ENCODE measurements at places on chromosomes 7 and 10.

DNA sequence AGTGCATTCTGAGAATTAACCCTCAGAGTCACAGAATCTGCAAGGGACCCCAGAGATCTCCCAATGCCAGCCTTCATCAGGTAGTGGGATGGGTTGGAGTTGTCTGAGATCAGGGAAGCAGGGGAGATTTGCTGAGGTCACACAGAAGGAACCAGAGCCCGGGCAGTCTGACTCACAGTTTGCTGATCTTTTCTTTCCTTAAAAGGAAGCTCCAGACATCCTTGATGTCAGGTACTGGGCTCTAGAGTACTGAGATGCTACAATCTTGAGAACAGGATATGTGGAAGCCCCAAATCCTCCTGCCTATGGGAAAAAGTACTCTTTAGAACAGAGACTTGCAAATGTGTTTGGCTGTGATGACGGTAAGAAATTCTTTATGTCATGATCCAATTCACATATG lies 706 bp downstream of the TBATA start:
- DNase-seq: no peak

DNA sequence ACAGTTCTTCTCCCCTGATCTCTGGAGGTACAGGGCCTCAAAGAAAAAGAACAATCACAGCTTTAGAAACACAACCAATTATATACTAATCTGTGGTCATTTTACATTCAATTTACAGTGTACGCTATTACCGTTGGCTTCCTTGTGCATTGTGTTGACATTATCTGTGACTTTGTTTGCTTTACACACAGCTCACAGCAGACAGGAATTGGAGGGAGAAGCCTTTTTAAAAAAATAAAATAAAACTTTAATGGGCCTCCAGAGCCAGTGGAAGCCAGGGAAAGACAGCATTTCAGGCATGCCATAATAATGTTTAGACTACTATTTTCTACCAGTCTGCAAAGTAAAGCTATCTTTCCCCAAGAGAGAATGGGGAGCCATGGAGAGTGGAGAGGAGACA lies 179.0 kb upstream of the ADO start:
- no peak for DNase-seq

GRCh38 chr10:125599194-125599593 lies 83.8 kb downstream of the TEX36 start:
- DNase-seq: no peak

DNA sequence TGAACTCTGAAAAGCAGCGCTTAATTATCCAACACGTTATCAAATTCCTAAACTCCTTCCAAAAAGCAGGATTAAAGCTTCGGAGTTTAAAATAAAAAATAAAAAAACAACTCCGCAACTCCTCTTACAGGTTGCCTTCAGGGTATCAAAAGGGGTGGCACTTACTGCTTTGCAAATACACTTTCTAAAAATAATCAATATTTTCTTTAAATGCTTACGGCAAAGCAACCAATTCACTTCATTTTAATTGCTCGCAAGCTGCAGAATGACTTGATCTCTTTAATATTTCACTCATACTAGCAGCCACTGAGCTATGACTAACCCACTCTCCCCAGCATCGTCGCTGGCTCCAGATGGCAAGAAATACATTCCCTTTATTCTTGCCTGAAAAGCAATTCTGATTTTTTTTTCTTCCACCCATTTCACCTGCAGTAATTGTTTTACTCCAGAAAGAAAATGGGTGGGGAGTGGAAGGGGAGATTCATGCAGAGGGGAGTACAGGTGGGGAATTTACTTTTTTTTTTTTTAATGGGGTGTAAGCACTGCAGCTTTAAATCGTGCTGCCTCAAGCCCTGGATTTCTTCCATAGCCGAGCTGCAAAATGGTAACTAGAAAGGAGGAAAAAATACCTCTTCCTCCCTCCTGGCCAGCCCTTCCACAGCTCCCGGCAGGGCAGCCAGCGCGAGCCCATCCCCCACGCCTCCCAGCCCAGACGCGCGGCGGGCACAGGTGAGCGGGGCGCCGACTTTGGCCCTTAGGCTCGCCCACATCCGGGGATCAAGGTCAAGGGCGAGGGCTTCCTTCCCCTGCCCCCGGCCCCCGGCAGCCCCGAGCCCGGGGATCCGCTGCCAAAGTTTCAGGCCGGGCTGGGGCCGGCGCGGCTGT lies 54.2 kb upstream of the FHIP2A start:
- DNase-seq: peak; percentile 76

DNA sequence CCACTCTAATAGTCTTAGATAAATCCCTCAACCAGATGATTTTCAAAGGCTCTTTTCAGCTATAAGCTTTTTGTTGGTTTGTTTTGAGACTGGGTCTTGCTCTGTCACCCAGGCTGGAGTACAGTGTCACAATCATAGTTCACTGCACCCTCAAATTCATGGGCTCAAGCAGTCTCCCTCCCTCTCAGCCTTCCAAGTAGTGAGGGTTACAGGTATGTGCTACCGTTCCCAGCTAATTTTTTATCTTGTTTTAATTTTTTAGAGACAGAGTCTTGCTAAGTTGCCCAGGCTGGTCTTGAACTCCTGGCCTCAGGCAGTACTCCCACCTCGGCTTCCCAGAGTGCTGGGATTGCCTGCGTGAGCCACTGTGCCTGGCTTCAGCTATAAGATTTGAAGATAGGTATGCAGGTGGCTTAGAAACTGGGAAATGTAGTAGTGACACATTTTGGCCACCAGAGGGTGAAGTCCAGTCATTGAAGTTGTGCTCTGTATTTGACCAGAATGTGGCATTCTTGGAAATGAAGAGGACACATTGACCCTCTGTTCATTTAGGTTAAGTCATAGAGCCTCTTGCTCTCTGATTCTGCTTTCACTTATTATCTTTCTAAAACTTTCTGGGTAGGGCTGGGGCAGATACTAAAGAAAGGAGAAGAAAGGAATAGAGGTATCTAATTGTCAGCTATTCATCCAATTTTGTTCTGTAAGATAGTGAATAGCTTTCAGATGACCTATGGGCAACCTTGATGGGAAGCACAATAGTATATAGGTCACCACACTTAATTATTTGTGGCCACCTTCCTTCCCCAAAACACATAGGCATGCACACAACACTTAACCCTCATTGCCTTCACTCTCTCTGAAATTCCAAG lies 36.0 kb downstream of the R3HCC1L start:
- peak; percentile 63 for DNase-seq

GRCh38 chr10:34193931-34194626 lies 621.0 kb downstream of the PARD3 start:
- peak; percentile 42 for DNase-seq

DNA sequence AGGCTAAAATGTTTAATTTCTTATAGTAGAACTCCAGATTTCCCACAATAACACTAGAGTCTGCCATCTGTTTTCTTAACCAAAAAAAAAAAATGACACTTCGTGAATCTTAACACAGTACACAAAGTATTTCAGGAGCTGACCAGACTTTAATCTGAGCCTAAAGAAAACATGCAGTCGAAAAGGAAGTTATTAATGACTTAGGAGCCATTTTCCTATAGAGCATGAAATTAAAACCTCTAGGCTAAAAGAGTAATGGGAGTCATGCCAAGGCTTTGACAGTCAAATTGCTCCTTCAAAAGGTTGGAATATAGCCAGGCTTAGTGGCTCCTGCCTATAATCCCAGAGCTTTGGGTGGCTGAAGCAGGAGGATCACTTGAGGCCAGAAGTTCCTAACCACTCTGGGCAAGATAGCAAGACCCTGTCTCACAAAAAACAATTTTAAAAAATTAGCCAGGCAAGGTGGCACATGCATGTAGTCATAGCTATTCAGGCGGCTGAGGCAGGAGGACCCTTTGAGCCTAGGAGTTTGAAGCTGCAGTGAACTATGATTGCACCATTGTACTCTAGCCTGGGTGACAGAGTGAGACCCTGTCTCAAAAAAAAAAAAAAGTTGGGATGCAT lies 13.6 kb downstream of the MICU1 start:
- no peak for DNase-seq

DNA sequence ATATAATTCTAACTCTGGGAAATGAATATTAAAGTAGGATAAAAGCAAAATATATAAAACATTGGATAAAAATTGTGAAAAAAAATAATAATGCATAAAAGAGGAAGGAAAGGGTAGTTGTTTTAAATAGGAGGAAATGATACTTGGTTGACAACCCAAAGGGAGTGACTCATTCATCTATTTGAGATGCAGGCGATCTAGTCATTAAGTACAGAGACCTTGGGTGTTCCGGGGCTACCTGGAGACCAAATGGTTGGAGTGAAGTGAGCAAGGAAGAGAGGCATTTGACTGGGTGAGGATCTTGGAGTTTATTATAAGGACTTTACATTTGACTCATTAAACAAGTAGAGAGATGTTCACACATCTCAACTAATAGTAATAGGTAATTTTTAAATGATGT lies 111.0 kb downstream of the LRRTM3 start:
- no peak for DNase-seq

- DNase-seq: no peak
Measured at GRCh38 chr10:131746785-131747184, 154.0 kb upstream of the PPP2R2D start.

GRCh38 chr7:464454-465401 lies 54.9 kb downstream of the PDGFA start:
- peak; percentile 64 for DNase-seq

DNA sequence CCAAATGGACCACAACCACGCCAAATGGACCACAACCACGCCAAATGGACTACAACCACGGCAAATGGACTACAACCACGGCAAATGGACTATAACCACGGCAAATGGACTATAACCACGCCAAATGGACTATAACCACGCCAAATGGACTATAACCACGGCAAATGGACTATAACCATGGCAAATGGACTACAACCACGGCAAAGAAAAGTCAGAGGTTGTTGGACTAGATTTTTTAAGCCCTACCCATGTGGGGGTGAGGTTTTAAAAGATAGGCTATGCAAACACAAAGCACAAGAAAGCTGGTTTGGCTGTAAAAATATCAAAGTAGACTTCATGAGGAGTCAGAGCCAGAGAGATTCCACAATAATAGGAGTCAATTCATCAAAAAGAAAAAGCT lies 55.8 kb downstream of the NCAPG2 start:
- peak; percentile 17 for DNase-seq

DNA sequence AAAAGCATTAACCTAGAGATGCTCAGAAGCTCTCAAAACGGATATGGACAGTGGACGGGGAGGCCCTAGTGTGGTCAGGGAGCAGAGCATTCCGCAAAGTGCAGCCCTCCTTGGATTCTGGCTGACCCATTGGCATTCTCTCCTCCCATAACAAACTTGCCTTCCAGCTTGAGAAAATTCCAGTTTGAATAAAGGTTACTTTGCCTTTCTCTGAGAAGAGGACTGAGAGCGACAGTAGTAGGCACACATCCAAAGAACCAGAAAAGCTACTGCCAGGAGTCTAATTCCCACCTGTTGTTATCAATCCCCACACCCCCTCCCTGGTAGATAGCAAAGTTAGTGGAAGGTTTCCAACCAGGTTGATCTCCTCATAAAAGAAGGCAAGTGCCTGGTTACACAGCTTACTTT lies 84.7 kb upstream of the TRIL start:
- DNase-seq: no peak
